ENCODE measurements at places on chromosomes 4 and X. TPM values are rescaled to one million over a fixed set of nuclear protein-coding genes. Genes with fewer than 3 reads are reported as not detected.

GRCh38 chr4:137467537-137467936, 64.8 kb downstream of the PCDH18 start:
- H3K27ac ChIP-seq, result no peak overlapping the region
- H3K27me3 ChIP-seq, result no peaks in the 10 kb centered on the region
- DNase-seq, result no peak
- H3K4me1 ChIP-seq, result peaks cover 23% of the 10 kb centered on the region
- no peak overlapping the region for H3K4me3 ChIP-seq
- H3K36me3 ChIP-seq, result no peaks in the 10 kb centered on the region

DNA sequence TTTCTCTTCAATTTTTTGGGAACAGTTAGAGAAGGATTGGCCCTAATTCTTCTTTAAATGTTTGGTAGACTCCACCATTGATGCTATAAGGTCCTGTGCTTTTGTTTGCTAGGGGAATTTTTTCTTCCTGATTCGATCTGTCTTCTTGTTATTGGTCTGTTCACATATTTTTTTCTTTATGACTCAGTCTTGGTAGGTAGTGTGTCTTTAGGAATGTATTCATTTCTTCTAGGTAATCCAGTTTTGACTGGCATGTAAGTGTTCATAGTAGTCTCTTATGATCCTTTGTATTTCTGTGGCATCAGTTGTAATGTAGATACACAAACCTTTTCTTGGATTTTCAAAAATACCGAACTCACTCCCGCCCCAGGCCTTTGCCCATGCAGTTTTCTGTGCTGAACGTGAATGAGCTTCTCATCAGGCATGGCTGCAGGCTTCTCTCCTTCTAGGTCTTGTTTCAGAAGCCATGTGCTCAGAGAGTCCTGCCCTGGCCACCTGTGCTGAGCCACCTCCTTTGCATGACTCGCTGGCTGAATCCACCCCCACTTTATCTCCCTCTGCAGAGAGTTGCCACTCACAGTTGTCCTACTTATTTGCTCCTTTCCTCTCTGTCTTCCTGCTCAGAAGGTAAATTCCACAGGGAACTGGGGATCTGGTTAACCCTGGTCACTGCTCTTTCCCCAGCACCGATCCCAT, 67.0 kb downstream of the STK32B start:
- no peaks in the 10 kb centered on the region for H3K36me3 ChIP-seq
- H3K27ac ChIP-seq, result no peak overlapping the region
- H3K4me1 ChIP-seq, result peaks cover 6% of the 10 kb centered on the region
- no peak overlapping the region for H3K4me3 ChIP-seq

GRCh38 chr4:3767570-3768288, 1.5 kb downstream of the ADRA2C start:
- H3K27me3 ChIP-seq, result peaks cover 20% of the 10 kb centered on the region
- no peak overlapping the region for H3K27ac ChIP-seq
- H3K36me3 ChIP-seq, result no peaks in the 10 kb centered on the region
- no peak for DNase-seq
- H3K4me3 ChIP-seq, result no peak overlapping the region

DNA sequence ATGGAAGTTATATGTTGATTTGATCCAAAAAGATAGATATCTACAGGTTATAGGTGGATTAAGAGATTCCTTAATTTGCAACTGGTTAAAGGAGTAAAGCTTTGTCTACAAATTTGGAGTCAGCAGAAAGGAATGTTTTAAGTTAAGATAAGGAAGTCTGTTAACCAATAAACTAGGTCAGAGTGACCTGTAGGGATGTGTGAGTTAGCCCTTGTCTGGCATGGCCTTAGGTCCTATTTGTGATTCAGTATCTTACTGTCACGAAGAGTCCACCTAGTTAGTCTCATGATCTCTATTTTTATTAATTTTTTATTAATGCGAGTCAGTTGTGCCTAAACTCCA, 230.8 kb downstream of the INPP4B start:
- DNase-seq, result peak; percentile 97
- peak overlapping the region; percentile 50 for H3K4me3 ChIP-seq
- peak overlapping the region; percentile 98 for H3K27ac ChIP-seq
- peaks cover 44% of the 10 kb centered on the region for H3K4me1 ChIP-seq
- H3K36me3 ChIP-seq, result peaks cover 9% of the 10 kb centered on the region
- no peaks in the 10 kb centered on the region for H3K27me3 ChIP-seq

DNA sequence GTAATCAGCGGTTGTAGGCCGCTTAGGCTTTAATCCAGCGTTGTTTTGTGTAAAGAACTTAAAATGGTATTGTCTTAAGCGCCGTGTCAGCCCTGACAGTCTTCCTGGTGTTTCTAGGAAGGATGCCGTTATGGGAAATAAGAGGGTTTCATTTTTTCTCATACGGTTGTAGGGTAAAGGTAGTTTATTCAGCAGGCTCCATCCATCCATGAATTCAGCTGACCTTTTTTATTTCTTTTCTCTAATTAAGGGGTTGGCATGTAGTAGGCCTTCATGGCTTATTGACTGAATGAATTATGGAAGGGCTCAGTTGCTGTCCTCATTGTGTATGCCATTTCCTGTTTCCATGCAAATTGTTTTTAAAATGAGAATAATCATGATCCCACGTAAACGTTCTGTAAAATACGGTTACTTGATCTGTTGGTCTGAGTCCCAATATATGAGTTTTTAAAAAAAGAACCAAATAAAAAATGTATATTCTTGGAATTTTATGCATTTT, 693 bp downstream of the OCIAD1 start:
- DNase-seq, result no peak
- no peaks in the 10 kb centered on the region for H3K27me3 ChIP-seq
- H3K4me1 ChIP-seq, result peaks cover 6% of the 10 kb centered on the region
- peaks cover 22% of the 10 kb centered on the region for H3K36me3 ChIP-seq
- peak overlapping the region; percentile 83 for H3K27ac ChIP-seq

GRCh38 chr4:45036677-45037076, 310.3 kb upstream of the GNPDA2 start:
- peak; percentile 66 for DNase-seq
- H3K27me3 ChIP-seq, result no peaks in the 10 kb centered on the region
- no peaks in the 10 kb centered on the region for H3K36me3 ChIP-seq
- H3K4me1 ChIP-seq, result peaks cover 7% of the 10 kb centered on the region

- no peak for DNase-seq
- no peaks in the 10 kb centered on the region for H3K36me3 ChIP-seq
- peaks cover 4% of the 10 kb centered on the region for H3K4me1 ChIP-seq
- H3K27ac ChIP-seq, result no peak overlapping the region
- H3K4me3 ChIP-seq, result no peak overlapping the region
Measured at GRCh38 chr4:80091184-80091583, 18.2 kb upstream of the ANTXR2 start.

DNA sequence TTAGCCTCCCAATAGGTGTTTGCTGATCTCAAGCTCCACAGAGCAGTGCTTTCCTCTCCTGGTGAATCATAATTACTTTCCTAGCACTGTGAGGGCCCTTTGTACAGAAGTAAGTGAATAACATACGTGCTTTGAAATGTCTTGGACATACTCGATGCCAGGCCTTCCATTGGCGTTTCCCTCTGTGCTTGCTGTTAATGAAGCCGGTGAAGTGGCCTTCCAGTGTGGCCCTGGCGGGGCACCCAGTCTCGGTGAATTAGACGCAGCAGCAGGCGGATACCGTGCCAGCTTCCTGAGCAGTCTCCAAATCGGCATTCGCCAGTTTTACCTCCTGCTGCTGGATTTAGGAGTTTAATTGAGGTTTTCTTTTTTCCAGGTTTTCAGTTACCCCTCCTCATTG, 132.3 kb downstream of the HMX1 start:
- no peaks in the 10 kb centered on the region for H3K4me1 ChIP-seq
- H3K36me3 ChIP-seq, result no peaks in the 10 kb centered on the region
- no peak for DNase-seq
- H3K4me3 ChIP-seq, result no peak overlapping the region
- no peak overlapping the region for H3K27ac ChIP-seq

- peaks cover 58% of the 10 kb centered on the region for H3K4me1 ChIP-seq
- no peak for DNase-seq
- no peaks in the 10 kb centered on the region for H3K36me3 ChIP-seq
- peak overlapping the region; percentile 28 for H3K27ac ChIP-seq
- peak overlapping the region; percentile 90 for H3K4me3 ChIP-seq
Measured at GRCh38 chr4:76211769-76212708, 1.6 kb downstream of the SCARB2 start.

DNA sequence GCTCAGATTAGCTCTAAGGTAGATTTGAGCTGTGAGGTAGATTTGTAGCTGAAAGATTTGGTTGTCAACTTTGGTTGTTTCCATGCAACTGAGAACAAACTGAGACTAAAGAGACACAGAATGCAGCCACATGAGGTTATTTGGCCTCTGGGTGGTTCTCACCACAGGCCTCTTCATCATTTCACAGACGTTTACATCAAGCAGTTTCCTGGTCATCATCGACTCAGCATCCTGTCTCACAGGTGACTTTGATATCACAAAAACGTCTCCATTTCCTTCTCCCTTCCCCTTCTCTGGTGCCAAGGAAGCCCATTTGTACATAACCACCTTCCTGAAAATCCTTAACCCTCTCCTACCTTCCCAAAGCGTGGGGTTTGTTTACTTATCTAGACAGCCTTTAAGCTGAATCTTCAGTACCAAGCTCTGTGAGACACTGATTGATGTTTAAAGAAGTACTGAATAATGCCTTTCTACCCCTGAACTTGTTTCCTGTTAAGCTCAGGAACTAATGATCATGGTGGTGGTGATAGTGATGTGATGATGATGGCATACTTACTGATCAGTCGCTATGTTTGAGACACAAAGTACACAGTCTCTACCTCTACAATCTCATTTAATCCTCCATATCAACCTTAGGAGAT, 81.9 kb downstream of the FAM114A1 start:
- H3K36me3 ChIP-seq, result no peaks in the 10 kb centered on the region
- peak; percentile 48 for DNase-seq
- no peaks in the 10 kb centered on the region for H3K27me3 ChIP-seq
- H3K4me1 ChIP-seq, result peaks cover 21% of the 10 kb centered on the region
- peak overlapping the region; percentile 54 for H3K27ac ChIP-seq

DNA sequence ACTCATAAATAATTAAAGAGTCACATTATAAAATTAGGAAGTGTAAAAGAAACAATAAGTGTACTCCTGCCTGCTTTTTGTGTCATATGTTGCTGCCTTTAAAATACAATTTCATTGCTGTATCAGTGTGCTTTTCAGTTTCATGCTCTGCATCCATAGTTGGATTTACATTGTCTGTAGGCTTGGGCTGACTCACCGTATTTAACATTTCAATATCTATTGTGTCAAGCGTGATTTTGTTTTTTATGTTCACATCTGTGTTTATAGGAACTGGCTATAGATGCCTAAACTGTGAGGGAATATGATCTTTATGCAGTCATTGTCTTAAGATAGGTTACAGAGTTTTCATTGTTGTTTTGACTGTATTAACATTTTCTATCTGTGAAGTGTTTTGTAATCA, 18.1 kb downstream of the CCSER1 start:
- H3K27ac ChIP-seq, result no peak overlapping the region
- no peaks in the 10 kb centered on the region for H3K4me1 ChIP-seq
- no peak overlapping the region for H3K4me3 ChIP-seq
- H3K36me3 ChIP-seq, result no peaks in the 10 kb centered on the region
- no peak for DNase-seq

DNA sequence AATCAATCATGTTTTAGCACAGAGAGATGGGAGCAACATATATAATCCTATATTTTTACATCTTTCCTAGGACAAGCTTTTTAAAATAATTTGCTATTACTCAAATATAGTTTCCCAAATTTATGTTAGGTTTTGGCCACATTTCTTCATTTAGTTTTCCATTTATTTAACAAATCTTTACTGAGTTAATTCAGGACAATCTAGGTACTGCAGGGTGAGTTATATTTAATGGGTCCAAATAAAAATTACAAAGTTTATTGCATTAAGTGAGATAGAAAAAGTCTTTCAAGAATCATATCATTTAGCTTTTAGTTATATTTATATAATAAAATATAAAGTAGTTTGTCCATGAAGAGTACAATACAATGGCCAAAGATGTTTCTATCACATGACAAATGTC, 269.2 kb downstream of the EPHA5 start:
- 0 out of 2 replicates have a peak, but pooled peaks cover 4% of the 10 kb centered on the region for H3K36me3 ChIP-seq
- H3K27me3 ChIP-seq, result no peaks in the 10 kb centered on the region
- DNase-seq, result no peak
- H3K4me1 ChIP-seq, result no peaks in the 10 kb centered on the region

GRCh38 chr4:8710946-8711345, 118.4 kb downstream of the CPZ start:
- no peaks in the 10 kb centered on the region for H3K36me3 ChIP-seq
- no peak overlapping the region for H3K27ac ChIP-seq
- no peak for DNase-seq
- no peak overlapping the region for H3K4me3 ChIP-seq
- no peaks in the 10 kb centered on the region for H3K4me1 ChIP-seq
- peaks cover 37% of the 10 kb centered on the region for H3K27me3 ChIP-seq

DNA sequence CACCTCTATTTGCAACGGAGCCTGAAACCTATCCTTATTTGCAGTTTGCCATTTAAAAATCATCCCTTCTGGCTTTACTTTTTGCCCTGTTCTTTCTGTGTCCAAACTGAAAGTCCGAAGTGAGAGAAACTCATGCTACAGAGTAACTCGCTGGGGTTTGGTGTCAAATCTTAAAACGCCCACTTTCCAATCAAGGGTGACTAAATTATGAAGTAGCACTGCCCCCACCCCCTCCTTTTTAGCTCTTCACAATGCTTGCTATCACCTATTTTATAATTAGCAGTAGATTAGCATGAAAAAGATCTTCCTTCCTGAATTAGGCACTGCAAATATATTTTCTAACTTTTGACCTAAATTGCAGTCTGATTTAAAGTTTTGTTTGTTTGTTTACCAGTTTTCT, 52.5 kb downstream of the VGLL1 start:
- H3K4me3 ChIP-seq, result no peak overlapping the region
- H3K27ac ChIP-seq, result no peak overlapping the region
- H3K4me1 ChIP-seq, result peaks cover 20% of the 10 kb centered on the region
- no peaks in the 10 kb centered on the region for H3K36me3 ChIP-seq
- no peak for DNase-seq
- H3K27me3 ChIP-seq, result no peaks in the 10 kb centered on the region

VEGFC gene
- total RNA-seq, result 36.6 TPM
